ENCODE measurements at places on chromosomes 16 and 17.
A peak's percentile ranks its signal among the peaks of the same experiment; 100 is the strongest.

DNA sequence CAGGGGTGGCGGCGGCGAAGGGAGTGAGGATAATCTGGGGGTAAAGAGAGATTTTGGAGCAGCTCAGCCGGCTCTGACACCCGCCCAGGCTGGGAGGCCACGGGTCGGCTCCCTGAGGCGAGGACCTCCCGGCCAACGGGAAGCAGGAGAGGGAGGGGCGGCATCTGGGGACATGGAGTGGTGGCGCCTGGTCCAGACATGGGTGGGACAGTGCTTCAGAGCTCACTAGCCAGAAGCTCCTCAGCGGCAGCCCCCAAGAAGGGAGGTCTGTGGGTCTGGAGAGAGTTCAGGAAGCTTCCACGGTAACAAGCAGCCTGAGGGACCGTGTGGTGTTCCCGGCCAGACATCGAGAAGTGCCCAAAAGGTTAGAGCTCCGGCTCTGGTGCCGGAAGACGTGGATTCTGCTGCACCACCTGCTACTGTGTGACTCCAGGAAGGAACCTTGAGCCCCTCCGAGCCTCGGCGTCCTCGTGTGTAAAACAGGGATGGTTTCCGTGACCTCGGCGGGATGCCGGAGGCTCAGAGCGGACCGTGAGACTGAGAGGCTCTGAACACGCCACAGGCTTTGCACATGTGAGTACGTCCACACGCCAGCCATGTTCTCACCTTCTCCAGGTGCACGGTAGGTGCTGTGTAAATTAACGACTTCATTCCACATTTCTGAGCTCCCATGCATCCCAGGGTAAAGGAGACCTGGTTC lies 56.9 kb downstream of the TIMM22 start:
- peak; percentile 51 for DNase-seq

DNA sequence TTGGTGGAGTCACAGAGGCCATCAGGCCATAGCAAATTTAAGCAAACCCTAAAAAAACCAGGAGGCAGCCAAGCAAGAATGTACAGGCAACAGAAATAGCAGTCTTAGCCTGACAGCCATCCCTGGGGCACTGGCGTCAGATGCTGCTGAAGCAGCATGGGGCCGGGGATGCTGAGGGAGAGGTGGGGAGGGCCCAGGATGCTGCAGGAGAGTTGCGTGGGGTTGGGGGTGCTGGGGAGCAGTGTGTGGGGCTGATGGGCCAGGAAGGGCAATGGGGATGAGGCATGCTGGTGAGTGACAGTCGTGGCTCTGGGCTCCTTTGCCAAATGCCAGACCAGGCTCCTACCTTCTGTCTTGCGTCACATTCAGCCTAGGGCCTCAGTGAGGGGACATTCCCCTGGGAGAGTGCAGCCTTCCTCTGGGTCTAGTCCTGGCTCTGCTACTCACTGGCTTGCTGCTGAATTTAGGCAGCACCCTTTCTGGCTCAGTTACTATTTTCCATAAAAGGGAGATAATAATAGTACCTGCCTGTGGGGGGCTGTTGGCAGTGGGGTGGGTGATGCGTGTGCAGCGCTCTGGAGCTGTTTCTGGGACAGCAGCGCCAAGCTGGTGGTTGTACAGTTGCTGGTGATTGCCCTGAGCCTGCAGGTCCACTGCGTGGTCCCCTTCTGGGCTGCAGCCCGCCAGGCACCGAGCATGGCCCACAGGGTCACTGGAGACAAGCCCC lies 88.1 kb downstream of the AMFR start:
- no peak for DNase-seq

- no peak for DNase-seq
Observed at GRCh38 chr17:38560503-38561318, 45.0 kb downstream of the SRCIN1 start.

DNA sequence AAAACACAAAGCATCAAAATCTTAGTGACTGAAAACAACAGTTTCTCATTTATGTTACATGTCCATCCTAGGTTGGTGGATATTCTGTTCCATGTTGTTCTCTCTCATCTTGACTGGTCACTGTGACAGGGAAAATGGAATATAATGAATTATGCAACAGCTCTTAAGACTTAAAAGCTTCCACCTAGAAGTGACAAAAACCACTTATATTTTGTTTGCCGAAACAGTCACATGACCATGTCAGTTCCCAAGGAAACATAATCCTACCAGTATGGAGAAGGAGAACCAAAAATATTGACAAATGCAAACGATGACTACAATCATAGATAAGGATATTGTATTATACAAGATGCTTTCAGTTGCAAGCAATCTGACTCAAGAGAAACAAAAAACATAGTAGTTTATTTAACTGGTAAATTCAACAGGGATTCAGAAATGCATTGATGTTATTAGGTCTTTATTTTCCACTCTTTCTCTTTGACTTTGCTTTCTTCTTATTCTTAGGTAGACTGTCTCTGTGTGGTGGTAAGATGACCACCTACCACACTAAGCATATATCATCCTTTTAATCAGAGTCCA lies 103.8 kb downstream of the SSH2 start:
- no peak for DNase-seq

- no peak for DNase-seq
Observed at GRCh38 chr17:70552230-70552981, 383.1 kb downstream of the KCNJ2 start.

- no peak for DNase-seq
Observed at GRCh38 chr17:66469088-66469442, 166.7 kb downstream of the PRKCA start.

DNA sequence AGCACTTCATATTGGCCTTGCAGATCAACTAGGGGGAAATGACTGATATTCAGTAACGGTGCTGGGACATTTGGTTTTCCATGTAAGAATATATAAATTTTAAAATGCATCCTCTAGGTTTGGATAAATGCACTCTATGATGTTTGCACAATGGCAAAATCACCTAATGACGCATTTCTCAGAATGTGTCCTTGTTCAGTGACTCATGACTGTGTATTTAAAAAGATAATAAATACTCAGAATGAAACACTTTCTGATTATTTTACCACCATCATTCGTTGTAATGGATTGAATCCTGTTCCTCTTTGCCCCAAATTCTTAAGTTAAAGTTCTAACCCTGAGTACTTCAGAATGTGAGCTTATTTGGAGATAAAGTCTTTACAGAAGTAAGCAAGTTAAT lies 17.2 kb upstream of the ADGRG1 start:
- no peak for DNase-seq

DNA sequence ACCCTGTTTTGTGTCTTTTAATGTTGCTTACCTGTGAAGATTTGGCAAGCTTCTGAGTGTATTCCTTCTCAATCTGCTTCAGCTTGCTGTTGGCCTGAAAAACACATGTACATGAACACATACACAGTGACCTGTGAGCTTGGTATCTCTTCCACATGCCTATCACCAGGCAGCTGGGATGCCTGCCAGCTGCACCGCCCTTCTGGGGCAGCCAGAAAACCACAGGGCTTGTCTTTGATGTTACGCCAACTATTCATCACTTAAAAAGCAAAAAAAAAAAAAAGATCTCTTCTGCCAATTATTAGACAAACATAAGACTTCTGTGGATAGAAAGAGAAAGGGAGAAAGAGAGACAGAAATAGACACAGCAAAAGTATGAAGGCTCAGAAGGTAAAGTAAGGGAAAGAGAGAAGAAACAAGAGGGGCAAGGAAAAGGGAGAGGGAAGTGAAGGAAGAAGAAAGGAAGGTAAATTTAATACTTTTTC lies 189.2 kb upstream of the AXIN2 start:
- peak; percentile 83 for DNase-seq

DNA sequence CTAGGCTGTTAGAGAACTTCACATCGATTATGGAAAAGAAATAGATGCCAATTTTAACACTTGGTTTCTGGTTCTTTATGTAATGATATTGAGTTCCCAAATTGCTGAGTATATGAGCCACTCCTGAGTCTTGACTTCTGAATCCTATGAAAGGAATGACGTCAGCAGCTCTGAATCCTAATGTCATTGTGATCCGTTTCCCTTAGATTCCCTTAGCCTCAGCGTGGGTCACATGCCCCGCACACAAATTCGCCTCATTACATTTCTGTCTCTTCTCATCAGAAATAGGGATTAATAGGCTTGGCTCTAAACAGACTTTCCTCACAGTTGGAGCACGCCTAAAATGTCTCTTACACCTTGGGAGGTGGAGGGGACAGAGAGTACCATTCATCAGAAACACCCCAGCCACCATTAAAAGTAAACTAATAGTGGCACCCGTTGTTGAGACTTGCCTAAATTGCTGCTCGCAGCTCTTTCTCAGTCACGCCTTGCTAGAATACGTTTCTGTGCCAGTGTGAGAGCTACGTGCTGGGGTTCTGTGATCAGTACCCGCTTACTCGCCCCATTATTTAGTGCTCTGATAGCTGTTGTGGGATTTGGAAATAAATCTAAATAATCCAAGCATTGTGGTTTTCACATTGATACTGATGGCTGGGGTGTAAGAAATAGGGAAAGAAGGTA lies 7.1 kb downstream of the MRM3 start:
- DNase-seq, result no peak

DNA sequence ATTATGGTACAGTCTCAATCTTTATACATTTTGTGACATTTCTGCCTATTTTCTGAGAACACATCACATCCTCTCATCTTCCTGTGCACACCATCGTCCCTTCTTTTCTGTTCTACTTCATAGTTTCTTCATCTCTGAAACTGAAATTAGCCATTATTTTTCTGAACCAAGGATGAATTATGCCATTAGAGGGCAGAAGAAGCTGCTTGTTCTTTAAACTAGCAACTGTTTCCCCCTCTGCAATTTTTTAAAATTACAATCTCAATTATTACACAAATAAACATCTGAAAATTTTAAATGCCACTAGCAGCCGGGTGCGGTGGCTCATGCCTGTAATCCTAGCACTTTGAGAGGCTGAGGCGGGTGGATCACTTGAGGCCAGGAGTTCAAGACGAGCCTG lies 41.3 kb downstream of the RBBP6 start:
- no peak for DNase-seq

DNA sequence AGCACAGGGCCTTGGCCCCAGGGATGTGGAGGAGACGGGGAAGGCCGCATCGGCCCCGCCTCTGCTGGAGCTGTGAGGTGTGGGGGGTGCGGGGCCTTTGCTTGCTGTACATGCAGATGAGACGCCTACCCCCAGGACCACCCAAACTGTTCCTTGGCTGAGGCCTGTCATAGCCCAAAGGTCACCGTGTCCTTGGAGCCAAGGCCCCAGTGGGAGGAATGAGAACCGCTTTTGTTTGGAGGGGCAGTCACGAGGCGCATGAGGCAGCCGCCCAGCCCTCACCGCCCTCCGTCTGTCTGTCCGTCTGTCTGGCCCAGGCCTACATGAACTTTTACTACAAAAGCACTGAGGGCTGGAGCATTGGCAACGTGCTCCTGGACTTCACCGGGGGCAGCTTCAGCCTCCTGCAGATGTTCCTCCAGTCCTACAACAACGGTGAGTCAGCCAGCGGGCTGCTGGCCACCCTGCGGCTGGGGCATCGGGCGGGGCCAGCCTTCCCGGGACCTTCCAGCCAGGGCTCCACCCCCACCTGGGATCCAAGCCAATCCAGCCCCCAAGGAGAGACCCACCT lies 8.8 kb downstream of the TAX1BP3 start:
- peak; percentile 64 for DNase-seq

GRCh38 chr17:80387071-80387470 lies 27.9 kb upstream of the ENDOV start:
- DNase-seq, result no peak

- DNase-seq, result no peak
Observed at GRCh38 chr17:838486-838885, 56.3 kb downstream of the MRM3 start.

GRCh38 chr16:2787406-2787805 lies at the start of gene PRSS33:
PRSS33 (minus strand) TSS chr16:2787560; CDS start chr16:2786547, 1,013 bp downstream.
- no peak for DNase-seq

- no peak for DNase-seq
Observed at GRCh38 chr17:76947771-76948170, 79.6 kb downstream of the MGAT5B start.

GRCh38 chr16:84854759-84855158 lies 35.0 kb downstream of the CRISPLD2 start:
- no peak for DNase-seq

DNA sequence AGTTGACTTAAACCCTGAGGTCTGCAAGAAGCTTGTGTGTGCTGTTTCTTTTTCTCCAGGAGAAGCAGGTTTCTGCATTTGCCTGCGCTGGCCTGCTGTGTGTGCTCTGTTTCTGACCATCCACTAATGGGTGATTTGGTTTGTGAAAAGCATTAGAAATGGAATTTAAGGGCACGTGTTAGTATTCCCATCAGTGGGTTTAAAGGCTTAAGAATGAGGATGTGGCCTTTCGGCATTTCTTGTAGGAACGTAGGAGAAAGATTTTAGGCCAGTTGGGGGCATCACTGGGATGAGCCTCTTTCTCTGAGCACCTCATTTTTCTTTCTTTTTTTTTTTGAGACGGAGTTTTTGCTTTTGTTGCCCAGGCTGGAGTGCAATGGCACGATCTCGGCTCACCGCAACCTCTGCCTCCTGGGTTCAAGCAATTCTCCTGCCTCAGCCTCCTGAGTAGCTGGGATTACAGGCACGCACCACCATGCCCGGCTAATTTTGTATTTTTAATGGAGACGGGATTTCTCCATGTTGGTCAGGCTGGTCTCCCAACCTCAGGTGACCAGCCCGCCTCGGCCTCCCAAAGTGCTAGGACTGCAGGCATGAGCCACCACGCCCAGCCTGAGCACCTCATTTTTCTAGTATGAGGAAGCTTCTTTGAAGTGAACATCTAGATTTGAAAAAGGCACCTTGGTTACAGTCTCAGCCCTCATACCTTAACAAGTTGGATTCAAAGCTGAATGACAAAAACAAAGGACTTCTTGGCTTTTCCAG lies 110.3 kb downstream of the BANP start:
- no peak for DNase-seq

DNA sequence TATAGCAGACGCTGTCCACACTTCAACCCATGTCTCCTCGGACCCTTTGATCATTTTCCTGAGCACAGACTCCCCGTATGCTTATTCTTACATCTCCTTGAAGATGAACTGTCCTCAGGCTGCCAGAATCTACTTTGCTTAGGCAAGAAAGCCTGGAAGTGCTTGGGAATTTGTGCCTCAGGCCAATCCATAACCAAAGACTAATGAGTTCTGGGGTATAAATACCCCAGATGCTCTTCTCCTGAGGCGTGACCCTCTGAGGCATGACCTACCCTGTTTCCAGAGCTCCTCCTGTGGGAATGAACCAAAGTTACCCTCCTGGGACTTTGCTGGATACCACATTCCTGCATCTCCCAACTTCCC lies 10.1 kb upstream of the TEKT3 start:
- no peak for DNase-seq

GRCh38 chr16:27254262-27254811 lies 14.2 kb downstream of the NSMCE1 start:
- DNase-seq, result no peak

DNA sequence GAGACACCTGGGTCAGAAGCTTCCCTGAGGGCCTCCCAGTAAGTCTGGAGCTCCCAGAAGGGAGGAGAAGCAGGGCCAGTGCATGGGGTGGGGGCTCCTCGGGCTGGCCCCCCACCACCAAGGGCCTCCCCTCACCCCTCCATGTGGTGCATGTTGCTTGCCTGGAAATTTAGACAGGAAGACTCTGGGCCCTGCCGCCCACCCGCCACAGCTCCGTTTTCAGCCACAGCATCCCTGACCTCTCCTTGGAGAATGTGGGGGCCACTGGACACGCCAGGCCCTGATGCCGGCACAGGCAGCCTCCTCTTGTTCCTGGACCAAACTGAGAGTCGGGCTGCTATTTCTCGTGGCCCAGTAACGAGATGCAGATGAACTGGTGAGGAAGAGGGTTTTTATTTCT lies 2.7 kb upstream of the METTL26 start:
- no peak for DNase-seq

- no peak for DNase-seq
Observed at GRCh38 chr16:70804734-70805169, 3.8 kb upstream of the VAC14 start.

GRCh38 chr16:88688013-88688778 lies 1.9 kb upstream of the SNAI3 start:
- peak; percentile 78 for DNase-seq

GRCh38 chr17:3039736-3040135 lies 23.7 kb downstream of the OR1D5 start:
- no peak for DNase-seq
